ENCODE measurements at places on chromosomes 7 and 10.

- DNase-seq, result no peak
Observed at GRCh38 chr7:107559864-107560263, 3.9 kb downstream of the COG5 start.

GRCh38 chr7:80895056-80895455, 23.8 kb downstream of the SEMA3C start:
- no peak for DNase-seq

- DNase-seq, result no peak
Observed at GRCh38 chr7:26117142-26117807, 34.7 kb upstream of the NFE2L3 start.

- DNase-seq, result no peak
Observed at GRCh38 chr7:158831738-158832091, 2.4 kb upstream of the ESYT2 start.

DNA sequence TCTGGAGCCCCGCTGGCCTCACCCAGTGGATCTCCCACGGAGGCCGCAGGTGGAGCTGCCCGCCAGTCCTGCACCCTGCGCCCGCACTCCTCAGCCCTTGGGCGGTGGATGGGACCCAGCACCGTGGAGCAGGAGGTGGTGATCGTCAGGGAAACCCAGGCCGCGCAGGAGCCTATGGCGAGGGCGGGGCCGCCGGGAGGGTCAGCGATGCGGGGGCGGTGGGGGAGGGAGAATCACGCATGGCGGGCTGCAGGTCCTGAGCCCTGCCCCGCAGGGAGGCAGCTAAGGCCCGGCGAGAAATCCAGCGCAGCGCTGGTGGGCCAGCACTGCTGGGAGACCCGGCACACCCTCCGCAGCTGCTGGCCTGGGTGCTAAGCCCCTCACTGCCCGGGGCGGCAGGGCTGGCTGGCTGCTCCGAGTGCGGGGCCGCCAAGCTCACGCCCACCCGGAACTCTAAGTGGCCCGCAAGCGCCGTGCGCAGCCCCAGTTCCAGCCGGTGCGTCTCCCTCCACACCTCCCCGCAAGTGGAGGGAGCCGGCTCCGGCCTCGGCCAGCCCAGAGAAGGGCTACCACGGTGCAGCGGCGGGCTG, 524.8 kb upstream of the TPK1 start:
- DNase-seq, result no peak

DNA sequence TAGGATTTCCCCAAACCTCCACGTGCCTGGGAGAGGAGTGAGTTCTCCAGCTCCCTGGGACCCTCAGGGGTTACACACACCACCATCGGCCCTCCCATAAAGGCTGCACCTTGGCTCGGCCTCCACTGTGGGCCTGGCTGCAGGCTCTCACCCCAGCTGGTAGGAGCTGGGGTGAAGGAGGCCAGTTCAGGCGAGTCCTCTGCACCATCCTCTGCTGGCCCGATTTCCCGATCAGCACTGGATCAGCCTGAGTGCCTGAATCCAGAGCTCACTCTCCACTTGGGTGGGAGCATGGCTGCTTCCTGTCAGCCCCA, 115.1 kb upstream of the RET start:
- no peak for DNase-seq

DNA sequence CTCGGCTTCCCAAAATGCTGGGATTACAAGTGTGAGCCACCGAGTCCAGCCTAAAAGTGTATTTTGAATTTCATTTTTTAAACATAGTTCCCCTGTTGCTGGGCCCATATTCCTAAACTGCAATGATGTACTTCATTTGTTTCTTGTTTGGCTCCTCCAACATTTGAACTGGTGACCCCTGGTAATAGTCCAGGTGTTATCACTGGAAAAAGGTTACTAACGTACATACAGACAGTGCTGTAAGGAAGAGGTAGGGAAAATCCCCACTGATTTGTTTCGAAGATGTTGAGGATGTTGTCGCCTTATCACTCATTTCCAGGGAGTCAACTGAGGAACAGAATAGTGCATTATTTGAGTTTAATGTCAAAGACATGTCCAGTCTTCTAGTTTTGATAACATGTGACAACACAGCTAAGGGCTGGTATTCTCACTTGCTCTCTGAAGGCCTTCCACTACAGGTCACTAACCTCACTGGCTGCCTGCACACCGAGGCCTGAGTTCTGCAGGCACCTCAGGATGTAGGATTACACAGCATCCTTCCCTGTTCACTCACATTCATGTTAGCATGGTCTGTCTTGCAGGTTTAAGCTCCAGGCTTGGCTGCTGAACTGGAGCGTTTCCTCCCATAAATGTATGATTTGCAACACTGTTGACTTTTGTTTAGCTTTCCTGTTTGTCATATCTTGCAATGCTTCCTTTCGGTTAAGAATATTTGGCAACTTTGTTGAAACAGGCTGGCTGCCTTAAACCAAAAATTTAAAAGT, 362.8 kb downstream of the INHBA start:
- no peak for DNase-seq

DNA sequence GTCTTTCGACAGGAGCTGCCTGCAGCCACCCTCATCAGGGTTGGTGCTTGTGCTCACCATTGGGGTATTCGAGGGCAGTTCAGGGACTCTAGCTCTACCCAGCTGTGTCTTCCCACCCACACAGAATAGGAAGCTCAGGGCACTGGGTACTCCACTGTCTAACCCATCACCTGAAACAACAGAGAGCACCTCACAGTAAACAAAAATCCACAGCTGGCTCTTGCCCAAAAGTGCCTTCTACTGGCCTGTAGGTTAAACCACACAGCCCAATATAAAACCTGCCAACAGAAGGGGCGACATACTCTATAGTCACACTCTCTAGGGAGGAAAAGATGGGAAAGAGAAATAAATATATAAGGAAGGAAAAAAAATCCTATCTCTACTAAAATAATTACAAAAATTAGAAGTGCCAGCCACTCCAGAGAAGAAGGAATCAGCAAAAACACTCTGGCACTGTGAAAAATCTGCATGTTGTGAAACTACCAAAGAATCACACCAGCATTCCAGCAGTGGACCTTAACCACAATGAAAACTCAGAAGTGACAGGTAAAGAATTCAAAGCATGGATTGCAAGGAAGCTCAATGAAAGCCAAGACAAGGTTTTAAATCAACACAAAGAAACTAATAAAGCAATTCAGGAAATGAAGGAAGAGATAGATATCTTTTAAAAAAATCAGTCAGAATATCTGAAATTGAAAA, 110.0 kb downstream of the HGF start:
- DNase-seq, result no peak

GRCh38 chr7:16071246-16071857, 350.0 kb downstream of the CRPPA start:
- peak; percentile 28 for DNase-seq

DNA sequence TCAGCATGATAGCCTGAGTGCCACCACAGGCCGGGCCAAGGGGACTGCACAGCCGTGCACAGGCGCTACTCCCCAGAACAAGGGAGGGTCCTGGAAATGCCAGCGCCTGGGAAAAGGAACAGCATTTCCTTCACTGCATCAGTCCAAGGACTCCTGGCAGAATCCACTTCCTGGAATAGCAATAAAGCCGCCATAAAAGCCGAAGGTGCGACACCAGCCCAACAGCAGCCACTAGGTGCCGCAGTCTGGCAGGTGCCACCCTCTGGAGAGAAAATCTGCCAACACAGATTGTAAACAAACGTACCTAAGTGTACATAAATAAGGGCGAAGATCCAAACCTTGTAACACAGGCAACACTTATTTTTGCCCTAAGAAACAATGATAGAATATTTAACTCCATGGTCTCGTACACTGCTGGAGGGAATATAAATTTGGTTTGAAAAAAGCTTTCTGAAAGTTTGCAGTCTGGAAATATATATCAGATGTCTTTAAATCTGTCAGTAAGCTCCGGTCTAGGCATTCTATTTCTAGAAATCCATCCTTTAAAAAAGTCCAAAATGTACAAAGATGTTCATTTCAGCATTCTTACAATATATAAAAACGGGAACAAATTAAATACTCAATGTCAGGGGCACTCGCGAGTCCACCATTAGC, 22.2 kb downstream of the VOPP1 start:
- no peak for DNase-seq

DNA sequence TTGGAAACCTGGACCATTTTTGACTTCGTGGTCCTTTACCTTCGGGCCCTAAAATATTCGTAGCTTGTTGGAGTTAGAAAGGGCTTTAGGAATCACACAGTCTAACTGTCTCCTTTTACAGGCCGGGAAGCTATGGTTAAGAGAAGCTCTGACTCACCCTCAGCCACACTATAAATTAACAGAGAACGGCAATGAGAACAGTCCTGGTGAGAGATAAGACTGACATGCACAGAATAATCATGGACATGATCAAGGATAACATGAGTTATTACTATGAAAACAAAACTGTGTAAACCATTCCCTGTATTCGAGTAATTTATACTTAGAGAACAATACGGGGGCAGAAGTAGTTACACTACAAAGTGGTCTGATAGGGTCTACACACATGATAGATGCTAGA, 162.5 kb upstream of the MALRD1 start:
- DNase-seq, result no peak

- DNase-seq, result no peak
Observed at GRCh38 chr10:20935931-20936330, 38.8 kb upstream of the NEBL start.

DNA sequence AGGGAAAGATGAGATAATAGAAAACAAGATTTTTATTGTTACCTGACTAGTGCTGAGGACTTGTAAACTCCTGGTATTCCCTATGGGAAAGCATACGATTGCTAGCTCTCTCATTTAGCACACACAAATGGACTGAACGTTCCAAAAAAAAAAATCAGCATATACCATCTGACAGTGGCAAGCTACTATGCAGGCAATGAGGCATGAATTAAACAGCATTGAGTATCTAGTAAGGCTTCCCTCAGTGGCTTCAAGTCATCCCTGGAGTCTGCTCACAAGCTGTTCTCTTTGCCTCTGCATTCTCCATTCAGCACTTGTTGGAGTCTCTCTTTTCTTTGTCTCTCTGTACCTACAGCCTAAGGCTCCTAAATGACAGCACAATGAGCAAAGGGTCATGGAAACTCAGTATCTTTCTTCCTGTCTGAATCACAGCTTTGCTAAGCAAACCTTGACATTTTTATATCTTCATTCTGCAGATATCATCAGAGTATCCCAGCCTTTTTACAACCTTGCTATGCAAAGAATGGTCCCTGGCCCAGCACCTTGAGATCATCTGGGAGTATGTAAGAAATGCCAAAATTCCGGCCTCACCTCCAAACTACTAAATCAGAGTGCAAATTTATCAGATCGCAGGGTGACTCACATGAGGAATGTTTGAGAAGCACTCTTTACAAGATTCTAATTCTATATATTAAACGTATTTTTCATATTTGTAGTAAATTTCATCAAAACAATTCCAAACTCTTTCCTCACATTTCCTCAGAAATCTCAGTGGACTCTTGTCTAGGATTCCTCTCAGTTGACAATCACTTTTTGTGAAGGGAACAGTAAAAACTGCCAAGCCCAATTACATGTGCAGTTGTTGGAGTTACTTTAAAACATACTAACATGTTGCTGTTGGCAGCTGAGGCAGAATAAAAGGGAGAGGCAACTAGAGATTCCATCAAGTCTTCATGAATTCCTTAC, 10.8 kb upstream of the LIPA start:
- DNase-seq, result no peak

DNA sequence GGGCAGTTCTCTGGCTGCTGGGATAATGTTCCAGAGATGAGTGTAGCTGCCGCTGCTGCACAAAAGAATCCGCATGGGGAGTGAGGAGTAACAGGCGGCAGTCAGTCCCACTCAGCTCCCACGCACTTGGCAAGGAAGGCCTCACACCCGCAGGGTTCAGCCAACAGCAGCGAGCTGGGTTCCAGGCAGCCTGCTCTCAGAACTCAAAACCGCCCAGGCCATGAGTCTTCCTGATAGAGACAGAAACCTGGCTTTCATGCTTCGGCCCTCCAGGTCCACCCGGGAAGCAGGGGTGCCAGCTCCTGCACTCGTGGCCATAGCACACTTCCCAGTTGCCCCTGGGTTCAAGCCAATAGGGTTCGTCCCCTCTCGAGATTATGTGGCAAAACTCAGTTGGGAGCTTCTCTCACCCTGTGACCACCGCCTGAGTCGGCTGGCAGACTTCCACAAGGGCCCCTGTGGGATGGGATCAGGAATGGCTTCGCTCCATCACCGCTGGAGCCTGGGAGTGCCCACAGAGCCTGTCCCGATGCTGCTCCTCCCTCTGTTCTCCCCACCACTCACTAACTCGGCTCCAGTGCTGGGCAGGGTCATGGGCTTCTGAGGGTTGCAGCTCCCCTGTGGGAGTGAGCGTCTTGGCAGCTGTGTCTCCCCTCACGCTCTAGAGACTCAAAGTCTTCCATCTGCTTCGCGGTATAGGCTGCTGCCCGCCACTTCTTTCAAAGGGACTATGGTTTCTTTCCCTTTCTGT, 20.6 kb downstream of the CLRN3 start:
- DNase-seq, result no peak

- no peak for DNase-seq
Observed at GRCh38 chr10:122196218-122196617, 74.9 kb upstream of the BTBD16 start.

DNA sequence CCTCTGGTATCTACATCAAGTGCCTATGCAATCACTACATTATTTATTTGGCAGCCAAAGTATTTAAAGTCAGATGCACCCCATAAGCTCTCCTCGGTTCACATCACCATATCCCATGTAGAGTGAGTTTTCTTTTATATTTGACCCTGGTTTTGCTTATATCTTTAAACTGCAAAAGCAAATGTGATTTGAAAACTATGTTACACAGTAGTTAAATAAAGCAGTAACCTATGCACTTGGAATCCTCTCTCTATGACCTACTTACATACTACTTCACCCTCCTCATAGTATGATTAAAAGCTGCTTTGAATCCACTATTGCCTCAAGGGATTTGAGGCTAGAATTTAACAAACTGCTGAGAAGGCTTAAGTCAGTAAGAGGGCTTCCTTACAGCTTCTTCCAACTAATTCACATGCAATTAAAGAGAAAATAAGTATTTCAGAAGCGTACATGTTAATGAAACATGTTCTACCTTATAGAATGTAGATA, 2.2 kb upstream of the CELF2 start:
- DNase-seq, result no peak

- DNase-seq, result no peak
Observed at GRCh38 chr10:35505241-35505873, 99.8 kb upstream of the GJD4 start.

- no peak for DNase-seq
Observed at GRCh38 chr7:83077328-83077727, 85.4 kb downstream of the PCLO start.

DNA sequence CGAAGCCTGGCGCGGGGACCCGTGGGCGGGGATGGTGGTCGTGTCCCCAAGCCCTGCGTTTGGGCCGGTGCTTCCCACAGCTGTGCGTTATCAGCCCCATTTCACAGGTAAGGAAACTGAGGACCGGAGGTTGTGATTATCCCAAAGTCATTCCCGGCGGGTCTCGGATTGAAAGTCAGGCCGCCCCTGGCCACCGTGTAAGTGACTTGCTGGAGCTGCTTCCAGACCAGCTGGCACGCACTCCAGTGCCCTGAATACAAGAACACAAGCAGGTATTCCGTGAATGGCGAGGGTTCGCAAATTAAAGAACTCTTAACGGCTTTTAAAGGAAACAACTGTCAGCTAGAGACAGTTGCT, 675 bp upstream of the ATE1 start:
- peak; percentile 28 for DNase-seq

Measured in hematopoietic multipotent progenitor cell treated with erythropoietin and hydrocortisone succinate and interleukin-3 and kit ligand, for 15 days (in vitro differentiated cells).